ENCODE measurements at places on chromosomes 7 and 10.

DNA sequence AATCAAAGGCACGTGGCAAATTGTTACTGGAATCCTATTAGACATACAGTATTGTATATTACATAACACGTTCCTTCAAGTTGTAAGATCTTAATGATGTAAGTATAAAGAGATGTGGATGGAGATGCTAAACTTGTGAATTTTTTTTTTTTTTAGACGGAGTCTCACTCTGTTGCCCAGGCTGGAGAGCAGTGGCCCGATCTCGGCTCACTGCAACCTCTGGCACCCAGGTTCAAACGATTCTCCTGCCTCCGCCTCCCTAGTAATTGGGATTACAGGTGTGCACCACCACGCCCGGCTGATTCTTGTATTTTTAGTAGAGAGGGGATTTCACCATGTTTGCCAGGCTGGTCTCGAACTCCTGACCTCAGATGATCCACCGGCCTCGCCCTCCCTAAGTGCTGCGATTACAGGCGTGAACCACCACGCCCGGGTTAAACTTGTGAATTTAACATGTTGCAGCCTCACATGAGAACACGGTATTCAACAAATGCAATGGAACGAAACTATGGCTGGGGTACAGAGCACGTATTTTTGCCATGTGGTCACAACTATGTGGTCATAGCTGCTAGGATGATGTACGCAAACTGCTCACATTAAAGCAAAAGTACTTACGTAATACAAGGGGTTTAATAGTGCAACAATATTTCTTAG is 818 bp upstream of the SUPV3L1 start:
- no peak for DNase-seq

DNA sequence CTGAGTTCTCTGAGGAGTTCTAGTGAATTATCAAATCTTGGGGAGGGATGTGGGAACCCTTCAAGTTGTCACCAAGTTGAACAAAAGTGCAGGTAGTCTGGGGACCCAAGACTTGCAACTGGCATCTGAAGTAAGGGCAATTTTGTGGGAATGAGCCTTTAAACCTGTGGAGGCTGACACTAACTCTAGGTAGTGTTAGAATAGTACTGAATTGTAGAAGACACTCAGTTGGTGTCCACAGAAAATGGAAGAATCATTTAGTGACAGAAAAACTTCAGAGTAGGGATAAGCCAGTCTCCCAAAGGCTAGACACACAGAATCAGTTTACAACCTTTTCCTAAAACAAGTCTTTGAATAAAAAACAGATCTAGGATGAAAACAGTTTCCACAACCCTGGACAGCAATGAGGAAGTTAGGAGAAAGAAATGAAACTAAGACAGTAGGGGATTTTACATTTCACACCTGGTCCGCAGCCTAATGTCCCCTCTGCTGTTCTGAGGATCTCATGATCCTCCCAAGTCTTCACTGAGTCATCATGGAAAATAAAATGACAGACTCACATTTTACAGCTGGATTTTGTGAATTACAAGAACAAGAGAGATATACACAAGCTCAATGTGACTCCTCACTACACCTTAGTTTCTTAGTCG is 23.0 kb upstream of the ING3 start:
- DNase-seq: no peak

DNA sequence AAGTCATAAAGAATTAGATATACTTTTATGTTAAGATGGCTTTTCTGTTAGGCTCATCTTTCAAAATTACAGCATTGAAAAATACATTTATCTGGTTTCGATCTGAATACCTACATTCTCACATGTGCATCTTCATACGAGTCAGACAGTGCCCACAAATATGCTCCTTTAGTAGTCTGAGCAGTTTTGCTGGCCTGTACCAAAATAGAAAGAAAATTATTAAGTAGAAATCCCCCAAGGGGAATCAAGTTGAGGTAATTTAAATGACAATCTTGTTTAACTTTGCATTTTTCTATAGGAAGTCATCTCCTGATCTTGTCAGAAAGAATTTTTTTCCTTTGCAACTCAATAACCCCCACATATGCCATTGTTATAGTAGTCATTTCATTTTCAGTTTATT is 287.4 kb upstream of the SEMA3D start:
- DNase-seq: no peak

DNA sequence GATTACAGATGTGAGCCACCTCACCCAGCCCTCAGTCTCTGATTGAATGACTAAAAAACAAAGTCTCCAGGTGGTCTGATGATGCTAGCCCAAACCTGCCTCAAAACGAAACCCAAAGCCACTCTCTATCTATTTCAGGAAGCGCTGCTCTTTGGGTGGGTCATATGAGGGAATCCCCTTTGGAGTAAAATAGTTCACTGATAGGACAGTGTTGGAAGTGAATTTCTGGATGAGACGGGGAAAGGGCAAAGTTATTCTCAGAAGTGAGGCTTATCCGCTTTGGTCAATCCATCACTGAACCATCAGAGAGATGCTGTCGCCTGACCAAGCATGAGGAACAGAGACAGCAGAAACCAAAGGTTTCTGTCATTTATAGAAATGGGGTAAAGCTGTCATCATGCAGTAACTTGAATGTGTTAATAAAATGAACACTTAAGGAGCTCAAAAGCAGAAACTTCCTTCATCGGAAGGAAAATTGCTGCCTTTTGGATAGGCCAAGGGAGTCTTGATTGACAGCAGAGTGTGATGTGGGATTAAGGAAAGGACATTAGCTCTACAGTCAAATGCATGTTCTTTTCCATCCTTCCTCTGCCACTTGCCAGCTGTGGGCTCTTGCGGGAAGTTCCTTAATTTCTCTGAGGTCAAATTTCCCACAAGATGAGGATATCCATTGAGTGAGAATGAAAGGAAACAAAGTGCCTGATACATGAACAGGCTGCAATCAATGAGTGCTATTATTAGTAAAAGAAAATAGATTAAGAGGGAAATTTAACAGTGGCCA is 64.9 kb upstream of the C1QL3 start:
- DNase-seq: no peak

- no peak for DNase-seq
Observed at GRCh38 chr10:81179805-81180452, 642.2 kb downstream of the SH2D4B start.

GRCh38 chr10:10366836-10367235 is 650.8 kb upstream of the CELF2 start:
- no peak for DNase-seq
